AG04450 (cell line): ENCODE measurements at places on chromosomes 3 and 15.

DNA sequence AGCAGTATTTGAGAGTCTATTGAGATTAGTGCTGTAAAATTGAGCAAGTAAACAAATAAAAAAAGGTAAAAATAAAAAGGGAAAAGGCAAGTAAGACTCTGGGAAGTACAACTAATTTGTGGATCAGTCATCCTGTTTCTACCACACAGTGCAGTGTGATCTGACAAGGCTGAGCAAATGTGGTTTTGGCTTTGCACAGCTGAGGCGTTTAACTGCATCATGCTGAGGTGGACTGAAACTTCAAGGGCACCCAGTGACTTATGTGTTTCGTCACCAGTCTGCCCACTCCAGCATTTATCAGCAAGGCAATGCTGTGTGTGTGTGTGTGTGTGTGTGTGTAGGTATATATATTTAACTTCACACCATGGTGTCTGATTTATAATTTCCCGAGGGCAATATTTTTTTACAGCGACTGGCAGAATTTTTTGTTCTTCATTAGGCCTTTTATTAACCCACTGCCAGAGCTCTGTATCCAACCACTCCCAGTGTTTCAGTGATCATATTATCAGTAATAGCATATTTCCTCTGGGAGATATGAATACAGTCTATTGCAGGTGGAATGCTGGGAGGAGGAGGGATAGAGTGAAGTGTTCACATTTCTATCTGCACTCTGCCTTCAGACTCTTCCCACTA is 131.5 kb upstream of the SATB1 start:
- DNase-seq: no peak

DNA sequence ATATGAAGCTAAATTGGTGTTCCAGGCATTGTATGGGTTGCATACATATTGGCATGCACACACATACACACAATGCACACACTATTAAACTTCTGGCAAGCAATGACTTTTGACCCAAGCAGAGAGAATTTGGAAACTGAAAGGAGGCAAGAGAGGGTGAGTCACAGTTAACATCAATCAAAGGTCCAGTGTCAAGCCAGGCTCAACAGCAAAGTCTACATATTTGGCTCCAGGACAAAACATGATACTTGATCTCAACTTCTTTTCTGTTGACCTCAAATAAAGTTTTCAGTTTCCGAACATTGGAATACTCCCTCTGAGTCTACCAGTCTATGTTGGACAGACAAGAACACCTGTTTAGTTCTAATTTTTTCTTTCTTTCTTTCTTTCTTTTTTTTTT is 28.3 kb downstream of the IL12A start:
- no peak for DNase-seq

GRCh38 chr3:123390865-123391600 is 57.9 kb downstream of the ADCY5 start:
- DNase-seq: no peak

DNA sequence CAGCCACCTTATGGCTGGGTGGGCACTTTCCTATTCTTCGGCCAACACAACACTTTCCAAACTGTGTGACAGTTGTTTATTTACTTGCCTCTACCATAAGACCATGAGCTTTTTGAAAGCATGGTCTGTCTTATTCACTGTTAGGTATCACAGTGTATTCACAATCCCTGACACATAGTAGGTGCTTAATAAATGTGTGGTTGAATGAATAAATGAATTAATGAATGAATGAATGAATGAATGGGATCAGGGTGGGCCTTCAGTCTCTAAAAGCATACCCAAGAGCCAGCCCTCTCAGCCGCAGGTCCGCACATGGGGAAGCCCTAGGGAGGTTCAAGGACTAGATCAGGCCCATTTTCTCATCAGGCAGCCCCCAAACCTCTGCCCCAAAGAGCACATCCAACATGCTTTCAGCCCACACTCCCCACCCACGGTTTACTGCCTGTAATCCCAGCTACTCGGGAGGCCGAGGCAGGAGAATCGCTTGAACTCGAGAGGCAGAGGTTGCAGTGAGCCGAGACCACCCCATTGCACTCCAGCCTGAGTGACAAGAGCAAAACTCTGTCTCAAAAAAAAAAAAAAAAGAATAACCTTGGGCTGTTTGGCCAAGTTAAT is 95.9 kb downstream of the LIPC start:
- no peak for DNase-seq

- no peak for DNase-seq
Observed at GRCh38 chr3:184481984-184482671, 79.5 kb upstream of the EPHB3 start.

DNA sequence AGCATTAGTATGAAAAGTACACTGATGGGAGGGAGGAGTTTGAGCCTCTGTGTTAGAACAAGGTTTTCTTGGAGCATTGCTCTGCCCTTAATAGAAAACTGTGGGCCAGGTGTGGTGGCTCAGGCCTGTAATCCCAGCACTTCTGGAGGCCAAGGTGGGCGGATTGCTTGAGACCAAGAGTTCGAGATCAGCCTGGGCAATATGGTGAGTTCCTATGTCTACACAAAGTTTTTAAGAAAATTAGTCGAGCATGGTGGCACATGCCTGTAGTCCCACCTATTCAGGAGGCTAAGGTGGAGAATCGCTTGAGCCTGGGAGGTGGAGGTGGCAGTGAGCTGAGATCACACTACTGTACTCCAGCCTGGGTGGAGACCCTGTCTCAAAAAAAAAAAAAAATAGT is 103.7 kb downstream of the ATP10A start:
- DNase-seq: no peak

GRCh38 chr3:42709621-42710020 is 7.0 kb upstream of the HHATL start:
- DNase-seq: no peak

DNA sequence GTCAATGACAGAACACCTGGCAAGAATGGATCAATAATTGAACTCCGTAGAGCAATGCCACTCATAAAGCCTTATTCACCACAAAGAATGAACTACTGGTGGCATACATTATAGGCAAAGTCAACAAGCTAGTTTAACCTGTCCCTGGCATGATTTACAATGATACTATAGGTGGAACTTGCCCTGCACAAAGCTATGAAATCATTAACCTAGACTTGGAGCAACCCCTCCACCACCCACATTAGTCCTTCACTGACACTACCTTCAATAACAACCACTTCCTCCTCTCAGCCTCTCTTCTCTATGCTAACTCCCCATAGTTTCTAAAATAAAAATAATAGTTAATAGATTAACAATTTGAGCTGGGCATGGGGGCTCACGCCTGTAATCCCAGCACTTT is 54.4 kb downstream of the ACAP2 start:
- DNase-seq: no peak

GRCh38 chr15:66655997-66656396 is 46.0 kb upstream of the SMAD6 start:
- DNase-seq: no peak

DNA sequence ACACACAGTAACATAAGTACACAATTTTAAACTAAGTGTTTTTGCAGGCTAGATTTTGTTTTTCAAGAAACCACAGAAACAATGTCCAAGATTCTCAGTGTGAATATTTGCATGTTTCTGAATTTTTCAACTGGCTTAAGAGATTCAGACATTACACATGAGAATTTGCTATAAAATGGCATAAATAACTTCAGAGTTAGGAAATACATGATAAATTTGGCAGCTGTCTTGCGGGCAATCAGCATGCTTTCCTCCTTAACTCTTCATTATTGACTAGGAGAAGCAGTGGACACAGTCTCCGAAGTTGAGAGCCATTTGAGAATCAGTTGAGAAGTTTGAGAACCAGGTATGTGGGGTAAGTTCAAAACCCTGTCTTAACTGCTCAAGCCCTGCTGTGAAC is 625.6 kb upstream of the SGO1 start:
- no peak for DNase-seq

DNA sequence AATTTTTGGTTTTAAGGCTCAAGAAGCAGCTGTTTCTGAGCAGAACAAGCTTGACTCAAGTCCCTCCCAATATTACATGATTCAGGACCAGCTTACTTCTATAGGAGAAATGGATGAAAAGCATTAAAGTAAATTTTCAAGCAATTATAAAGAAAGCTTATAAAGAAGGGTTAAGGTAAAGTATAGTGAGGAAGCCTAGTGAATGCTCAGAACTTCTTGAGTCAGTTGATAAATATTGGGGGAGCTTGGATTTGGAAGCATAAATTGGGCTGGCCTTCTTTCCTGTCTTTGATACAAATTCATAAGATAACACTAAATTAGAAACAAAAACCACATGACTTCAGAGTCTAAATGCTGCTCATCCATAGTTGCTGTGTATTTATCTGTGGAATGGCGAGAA is 156.0 kb downstream of the CHL1 start:
- no peak for DNase-seq

- DNase-seq: no peak
Observed at GRCh38 chr15:77421370-77421700, 647 bp downstream of the HMG20A start.

- no peak for DNase-seq
Observed at GRCh38 chr3:141454054-141454453, 32.8 kb upstream of the RASA2 start.

GRCh38 chr15:79475306-79475705 is 43.2 kb downstream of the MINAR1 start:
- DNase-seq: no peak

GRCh38 chr15:31484986-31485385 is 158.4 kb downstream of the KLF13 start:
- no peak for DNase-seq

- DNase-seq: peak; percentile 18
Observed at GRCh38 chr3:138608322-138609135, at the start of gene FAIM. Gene FAIM, plus strand, starts transcription at chr3:138608771. Its CDS starts 10,956 bp downstream, at chr3:138619727.

- no peak for DNase-seq
Observed at GRCh38 chr3:186700267-186700666, 16.9 kb upstream of the KNG1 start.

- DNase-seq: no peak
Observed at GRCh38 chr15:88447206-88447605, 20.0 kb downstream of the MRPL46 start.

GRCh38 chr3:127131424-127132170 is 61.3 kb upstream of the PRR23E start:
- DNase-seq: no peak

GRCh38 chr3:134704556-134704955 is 53.7 kb upstream of the KY start:
- no peak for DNase-seq

GRCh38 chr15:40003116-40003916 is 35.7 kb downstream of the SRP14 start:
- no peak for DNase-seq

DNA sequence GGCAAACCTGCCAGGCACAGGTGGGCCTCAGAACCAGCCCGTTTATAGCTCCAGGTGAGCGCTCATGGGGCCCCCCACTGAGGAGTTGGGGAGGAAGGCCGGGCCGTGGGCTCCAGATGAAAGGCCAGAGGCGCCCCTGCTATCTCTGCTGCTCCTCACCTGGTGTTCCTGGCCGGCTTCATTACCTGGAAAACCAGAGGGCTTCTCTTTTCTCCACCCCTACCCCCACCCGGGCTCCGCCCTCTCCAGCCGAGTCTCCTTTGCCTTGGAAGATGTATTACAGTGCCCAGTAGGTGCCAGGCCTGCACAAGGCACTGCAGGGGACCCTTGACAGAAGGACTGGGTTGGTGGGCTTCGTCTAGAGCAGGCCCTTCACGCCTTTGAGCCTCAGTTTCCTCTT is 111.4 kb downstream of the WNT7A start:
- DNase-seq: no peak

DNA sequence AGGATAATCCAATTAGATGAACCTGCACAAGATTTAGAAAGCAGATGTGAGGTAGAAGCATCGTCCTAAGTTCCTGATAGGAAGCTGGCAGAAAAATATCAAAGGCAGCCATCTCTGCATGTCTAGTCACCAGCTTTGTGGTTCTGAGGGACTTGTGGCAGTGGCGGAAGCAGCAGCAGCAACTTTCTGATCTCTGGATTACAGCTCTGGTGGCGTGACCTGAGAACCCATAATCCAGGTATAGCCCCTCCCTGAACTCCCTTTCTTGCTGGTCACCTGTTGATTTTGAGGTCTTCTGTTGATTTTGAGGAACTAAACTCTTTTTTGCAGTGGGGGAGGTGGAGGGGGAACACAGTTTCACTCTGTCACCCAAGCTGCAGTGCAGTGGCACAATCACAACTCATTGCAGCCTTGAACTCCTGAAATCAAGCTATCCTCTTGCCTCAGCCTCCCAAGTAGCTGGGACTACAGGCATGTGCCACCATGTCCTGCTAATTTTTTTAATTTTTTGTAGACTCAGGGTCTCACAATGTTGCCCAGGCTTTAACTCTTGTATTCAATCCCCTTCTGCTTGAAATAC is 7.9 kb downstream of the FSIP1 start:
- no peak for DNase-seq

DNA sequence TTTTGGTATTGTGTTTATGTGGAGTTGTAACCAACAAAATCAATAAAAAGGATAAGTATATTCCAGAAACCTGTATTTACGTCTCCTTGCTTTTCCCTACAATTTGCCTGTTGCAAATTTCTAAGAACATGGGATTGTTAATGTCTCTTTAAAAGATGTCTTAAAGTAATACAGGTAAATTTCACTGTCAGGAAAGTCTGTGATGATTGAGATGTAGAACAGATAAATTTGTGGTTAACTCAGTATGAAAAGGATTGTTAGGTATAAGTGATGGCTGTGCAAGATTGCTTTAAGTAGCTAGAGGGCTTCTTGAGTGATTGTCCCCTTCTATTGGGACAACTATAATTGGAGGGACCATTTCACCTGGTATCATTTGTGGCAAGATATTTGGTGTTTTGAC is 6.8 kb downstream of the PTPRG start:
- no peak for DNase-seq

GRCh38 chr15:83930392-83931212 is 276.7 kb downstream of the ADAMTSL3 start:
- DNase-seq: no peak

GRCh38 chr3:178588628-178589027 is 52.4 kb downstream of the KCNMB2 start:
- DNase-seq: no peak

DNA sequence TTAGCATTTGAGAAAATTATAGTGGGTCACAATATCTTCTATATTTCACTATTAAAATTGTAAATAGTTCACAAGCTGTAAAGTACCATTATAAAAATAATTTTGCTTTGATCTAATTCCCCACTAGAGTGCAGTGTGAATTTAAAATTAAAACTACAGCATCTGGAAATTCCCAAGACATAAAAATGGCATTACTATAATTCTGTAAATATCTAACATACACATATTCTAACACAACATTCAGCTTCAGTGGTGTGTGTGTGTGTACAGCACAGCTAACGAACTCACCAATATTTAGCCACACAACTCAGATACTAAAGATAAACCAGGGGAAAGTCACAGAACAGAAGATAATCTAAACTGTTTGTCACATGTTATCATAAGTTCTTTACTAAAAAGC is 424.9 kb upstream of the ZNF385D start:
- DNase-seq: no peak

- DNase-seq: peak; percentile 78
Observed at GRCh38 chr15:41944313-41944940, 27.9 kb downstream of the EHD4 start.

- no peak for DNase-seq
Observed at GRCh38 chr3:139519998-139520737, 19.4 kb downstream of the RBP1 start.
